Activated CD4-positive, alpha-beta T cell treated with anti-CD3 and anti-CD28 coated beads for 24 hours (primary cell): ENCODE measurements at places on chromosomes 5 and 9.

DNA sequence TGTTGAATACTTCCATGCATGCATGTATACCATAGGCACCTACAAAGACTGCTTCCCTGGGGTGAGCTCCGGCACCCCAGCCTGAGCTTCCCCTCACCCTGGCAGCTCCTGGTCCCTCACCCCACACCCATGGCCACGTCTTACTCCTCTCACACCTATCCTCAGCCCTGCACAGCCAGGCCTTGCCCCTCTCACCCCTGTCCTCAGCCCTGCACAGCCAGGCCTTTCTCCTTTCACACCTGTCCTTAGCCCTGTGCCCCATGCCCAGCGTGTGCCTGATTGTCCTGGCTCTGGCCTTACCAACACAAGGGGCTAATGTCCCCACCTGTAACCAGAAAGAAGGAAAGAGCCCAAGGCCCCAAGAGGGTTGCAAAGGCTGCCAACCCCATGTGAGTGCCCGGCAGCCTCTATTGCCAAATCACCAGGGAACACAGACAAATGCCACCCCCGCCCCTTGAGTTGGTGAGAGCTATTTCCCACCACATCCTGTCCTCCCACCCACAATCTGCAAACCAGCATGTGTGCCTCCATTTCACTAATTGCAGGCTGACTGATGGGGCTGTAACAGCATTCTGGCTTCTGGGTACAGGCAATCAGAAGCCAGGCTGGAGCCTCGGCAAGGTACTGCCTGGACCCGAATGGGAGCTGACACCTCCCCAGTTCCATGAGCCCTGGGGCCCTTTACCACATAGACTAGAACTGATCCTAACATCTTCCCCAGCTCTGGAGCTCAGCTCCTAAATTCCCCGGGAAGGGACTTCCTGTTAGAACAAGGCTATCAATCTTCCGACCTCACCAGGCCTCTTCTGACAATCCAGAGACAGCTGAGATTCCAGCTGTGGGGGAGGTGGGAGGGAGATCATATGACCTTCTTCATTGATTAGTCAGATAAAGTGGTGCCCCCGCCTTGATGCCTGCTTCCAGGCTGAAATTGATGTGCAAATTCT lies 78.2 kb downstream of the FAM114A2 start:
- no peak for DNase-seq

- no peak for DNase-seq
Observed at GRCh38 chr9:15612962-15613361, 60.1 kb downstream of the CCDC171 start.

GRCh38 chr5:78576376-78576775 lies 72.2 kb downstream of the LHFPL2 start:
- no peak for DNase-seq

- DNase-seq = no peak
Observed at GRCh38 chr5:180920710-180921109, 21.8 kb downstream of the BTNL8 start.

DNA sequence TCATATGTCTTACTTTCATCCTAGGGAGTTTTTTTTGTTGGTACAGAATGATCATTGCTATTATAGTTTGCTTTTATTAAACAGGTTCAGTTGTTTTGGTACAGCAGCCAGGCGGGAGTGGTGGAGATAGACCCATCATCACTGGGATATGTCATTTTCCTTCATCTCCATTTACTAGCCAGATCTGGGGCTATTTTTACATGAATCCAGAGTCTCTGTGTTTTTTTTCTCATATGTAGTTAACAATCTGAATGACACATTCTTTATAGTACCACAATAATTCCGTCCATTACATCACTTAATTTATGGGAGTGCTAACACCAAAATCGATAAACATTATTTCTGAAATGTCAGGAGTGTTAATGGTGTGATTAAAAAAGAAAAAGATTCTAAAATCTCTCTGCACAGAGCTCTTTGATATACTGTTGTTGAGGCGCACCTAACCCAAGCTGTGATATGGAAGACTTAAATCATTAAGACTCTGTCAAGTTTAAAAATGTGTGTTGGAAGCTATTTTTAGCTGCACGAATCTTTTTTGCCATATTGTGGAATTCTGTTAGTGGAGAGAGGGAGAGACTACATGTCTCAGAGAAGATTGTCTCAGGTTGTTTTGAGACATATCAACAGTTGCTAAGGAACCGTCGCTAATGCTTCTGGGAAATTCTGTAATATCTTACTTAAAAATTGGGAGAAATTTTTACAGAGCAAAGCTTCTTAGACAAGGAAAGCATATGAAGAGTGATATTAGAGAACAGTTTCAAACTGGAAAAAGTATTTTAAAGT lies 59.6 kb downstream of the RPS23 start:
- no peak for DNase-seq

- no peak for DNase-seq
Observed at GRCh38 chr5:10272053-10272874, 22.2 kb downstream of the CCT5 start.

GRCh38 chr9:20417373-20418080 lies 204.8 kb downstream of the MLLT3 start:
- no peak for DNase-seq
